Upper lobe of right lung (tissue), 1 donor: ENCODE measurements at places on chromosomes 16 and 17. TPM values are rescaled to one million over a fixed set of nuclear protein-coding genes. Genes with fewer than 3 reads are reported as not detected.

The SGCA gene
- 27.8 TPM for total RNA-seq

DNA sequence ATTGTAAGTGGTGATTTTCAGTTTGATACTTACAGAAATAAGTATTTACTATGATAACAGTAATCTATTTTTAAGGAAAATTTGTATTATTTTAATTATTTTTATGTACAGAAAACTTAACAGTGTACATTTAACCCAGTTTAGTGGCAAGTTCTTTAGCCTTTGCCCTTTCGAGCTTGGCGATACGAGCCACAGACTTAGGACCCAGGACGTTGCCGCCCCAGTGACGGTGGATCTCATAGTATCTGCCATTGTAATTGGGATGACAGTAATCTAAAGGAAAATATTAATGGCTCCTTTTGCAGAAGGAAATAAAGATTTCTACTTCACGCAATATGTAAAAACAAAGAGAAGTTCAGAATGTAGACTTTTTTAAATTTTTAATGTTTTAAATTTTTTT lies 5.2 kb upstream of the CDR2 start:
- DNase-seq = no peak

DNA sequence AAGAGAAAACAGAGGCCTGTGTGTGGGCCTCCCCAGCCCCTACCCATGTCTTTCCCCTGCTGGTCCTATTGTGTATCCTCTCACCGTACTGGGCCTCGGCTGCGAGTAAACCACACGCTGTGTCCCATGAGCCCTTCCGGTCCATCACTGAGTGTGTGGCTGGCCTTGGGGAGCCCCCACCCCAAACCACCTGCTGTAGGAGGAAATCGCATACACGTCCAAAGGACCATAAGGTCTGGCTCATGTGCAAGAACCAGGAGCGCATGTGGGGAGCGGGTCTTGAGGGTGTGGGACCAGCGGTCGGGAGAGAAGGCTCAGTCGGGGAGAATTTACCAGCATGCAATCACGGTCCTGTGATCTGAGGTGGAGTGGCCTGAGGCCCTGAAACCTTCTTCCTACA lies 38.4 kb upstream of the DNAH17 start:
- no peak for DNase-seq

The ZFPM1 gene
- total RNA-seq = 8.4 TPM

DNA sequence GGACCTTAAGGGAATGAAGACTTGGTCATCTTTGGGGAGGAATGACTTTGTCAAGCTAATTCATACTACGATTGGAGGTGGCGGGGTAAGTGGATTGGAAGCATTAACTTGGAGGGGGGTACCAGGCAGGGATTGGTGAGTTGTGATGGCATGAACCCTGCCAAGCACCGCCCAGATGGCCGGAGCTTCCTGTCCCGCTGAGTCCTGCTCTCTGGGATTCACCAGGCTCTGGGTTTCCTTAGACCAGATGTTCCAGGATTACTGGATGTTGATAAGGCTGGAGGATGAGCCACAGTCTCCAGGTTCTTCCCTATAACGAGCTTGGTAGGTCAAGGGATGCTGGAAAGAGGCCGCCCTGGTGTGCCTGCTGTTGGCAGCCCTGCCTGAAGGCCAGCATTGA lies 154.9 kb downstream of the SDK2 start:
- DNase-seq = no peak
